ENCODE measurements at places on chromosomes 1 and 21.
A peak's percentile ranks its signal among the peaks of the same experiment; 100 is the strongest.

DNA sequence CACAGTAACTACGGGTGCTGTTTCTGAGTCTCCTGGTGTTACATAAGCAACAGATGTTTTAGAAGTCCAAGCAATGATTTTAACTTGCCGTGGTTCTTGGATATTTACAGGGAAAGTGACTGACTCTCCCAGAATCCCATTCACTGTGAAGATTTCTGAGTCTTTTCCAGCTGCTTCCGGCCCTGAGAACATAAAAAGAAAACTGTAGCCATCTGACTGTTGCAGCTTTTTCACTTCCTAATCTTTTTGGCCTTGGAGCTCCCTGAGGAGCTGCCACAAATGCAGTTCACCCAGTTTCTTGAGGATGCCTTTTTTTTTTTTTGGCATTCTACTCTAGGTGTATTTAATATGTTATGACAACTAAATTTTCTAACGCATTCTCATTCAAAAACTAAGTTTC lies 13.7 kb downstream of the CD84 start:
- DNase-seq: no peak

GRCh38 chr1:230170622-230171021 lies 103.6 kb downstream of the GALNT2 start:
- DNase-seq: no peak

- peak; percentile 21 for DNase-seq
Measured at GRCh38 chr1:156461781-156462647, 38.6 kb downstream of the MEF2D start.

GRCh38 chr1:228735871-228736586 lies 750 bp downstream of the RHOU start:
- DNase-seq: peak; percentile 15

DNA sequence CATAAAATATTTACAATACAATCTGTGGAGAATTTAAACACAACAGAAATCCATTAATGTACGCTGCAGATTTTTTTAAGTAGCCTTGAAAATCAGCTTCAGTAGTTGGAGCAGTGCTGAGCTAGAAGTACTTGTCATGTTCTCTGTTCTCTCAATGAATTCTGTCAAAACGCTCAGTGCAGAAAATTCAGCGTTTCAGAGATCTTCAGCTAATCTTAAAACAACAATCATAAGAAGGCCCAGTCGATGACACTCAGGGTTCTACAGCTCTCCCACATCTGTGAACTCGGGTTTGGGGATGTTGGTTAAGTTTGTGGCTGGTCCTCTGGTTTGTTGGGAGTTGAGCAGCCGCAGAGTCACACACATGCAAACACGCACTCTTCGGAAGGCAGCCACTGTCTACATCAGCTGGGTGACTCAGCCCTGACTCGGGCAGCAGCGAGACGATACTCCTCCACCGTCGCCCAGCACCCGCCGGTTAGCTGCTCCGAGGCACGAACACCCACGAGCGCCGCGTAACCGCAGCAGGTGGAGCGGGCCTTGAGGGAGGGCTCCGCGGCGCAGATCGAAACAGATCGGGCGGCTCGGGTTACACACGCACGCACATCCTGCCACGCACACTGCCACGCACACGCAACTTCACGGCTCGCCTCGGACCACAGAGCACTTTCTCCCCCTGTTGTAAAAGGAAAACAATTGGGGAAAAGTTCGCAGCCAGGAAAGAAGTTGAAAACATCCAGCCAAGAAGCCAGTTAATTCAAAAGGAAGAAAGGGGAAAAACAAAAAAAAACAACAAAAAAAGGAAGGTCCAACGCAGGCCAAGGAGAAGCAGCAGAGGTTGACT lies 161.2 kb downstream of the RUNX1 start:
- peak; percentile 97 for DNase-seq

GRCh38 chr1:14786109-14786675 lies 187.7 kb downstream of the KAZN start:
- no peak for DNase-seq

- DNase-seq: no peak
Measured at GRCh38 chr1:53539226-53539625, 80.0 kb downstream of the DMRTB1 start.

GRCh38 chr1:219322766-219323165 lies 149.1 kb downstream of the LYPLAL1 start:
- DNase-seq: no peak

GRCh38 chr1:216024546-216024945 lies 398.7 kb downstream of the USH2A start:
- DNase-seq: no peak

DNA sequence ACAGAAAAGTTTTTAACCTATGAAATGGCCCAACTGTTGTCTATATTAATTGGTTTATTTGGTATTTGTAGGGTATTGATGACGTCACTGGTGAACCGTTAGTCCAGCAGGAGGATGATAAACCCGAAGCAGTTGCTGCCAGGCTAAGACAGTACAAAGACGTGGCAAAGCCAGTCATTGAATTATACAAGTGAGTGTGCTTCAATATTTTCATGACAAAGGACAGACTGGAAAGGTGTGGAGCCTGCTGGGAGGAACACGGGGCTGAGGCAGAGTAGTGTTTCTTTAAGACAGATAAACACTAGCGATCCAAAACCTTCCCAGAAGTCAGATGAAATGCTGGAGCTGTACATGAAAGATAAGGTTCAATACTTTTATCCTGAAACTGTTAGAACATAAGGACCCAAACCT lies 76.7 kb downstream of the AK4 start:
- no peak for DNase-seq

GRCh38 chr21:40827509-40827908 lies 19.4 kb downstream of the DSCAM start:
- no peak for DNase-seq

DNA sequence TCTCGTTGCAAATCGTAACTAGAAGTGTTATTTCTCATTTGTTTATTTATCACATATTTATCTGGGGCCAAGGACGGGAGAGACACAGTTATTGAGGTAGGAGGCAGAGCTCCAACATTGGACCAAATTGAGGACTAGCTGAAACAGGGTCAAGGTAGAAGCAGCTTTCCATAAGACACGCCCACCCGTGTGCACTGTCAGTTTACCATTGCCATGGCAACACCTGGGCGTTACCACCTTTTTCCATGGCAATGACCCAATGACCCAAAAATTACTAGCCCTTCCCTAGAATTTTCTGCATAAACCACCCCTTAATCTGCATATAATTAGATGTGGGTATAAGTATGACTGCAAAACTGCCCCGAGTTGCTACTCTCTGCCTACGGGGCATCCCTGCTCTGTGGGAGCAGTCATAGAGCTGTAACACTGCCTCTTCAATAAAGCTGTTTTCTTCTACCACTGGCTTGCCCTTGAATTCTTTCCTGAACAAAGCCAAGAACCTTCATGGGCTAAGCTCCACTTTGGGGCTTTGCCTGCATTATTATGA lies 72.7 kb downstream of the FBXO2 start:
- no peak for DNase-seq

- DNase-seq: peak; percentile 21
Measured at GRCh38 chr1:151312411-151312810, 14.8 kb downstream of the PI4KB start.

- no peak for DNase-seq
Measured at GRCh38 chr1:214393086-214393485, 112.1 kb downstream of the SMYD2 start.

- peak; percentile 25 for DNase-seq
Measured at GRCh38 chr1:25619101-25619890, 2.7 kb downstream of the MAN1C1 start.
